MM.1S (cell line): ENCODE measurements at places on chromosomes 3 and 15.

DNA sequence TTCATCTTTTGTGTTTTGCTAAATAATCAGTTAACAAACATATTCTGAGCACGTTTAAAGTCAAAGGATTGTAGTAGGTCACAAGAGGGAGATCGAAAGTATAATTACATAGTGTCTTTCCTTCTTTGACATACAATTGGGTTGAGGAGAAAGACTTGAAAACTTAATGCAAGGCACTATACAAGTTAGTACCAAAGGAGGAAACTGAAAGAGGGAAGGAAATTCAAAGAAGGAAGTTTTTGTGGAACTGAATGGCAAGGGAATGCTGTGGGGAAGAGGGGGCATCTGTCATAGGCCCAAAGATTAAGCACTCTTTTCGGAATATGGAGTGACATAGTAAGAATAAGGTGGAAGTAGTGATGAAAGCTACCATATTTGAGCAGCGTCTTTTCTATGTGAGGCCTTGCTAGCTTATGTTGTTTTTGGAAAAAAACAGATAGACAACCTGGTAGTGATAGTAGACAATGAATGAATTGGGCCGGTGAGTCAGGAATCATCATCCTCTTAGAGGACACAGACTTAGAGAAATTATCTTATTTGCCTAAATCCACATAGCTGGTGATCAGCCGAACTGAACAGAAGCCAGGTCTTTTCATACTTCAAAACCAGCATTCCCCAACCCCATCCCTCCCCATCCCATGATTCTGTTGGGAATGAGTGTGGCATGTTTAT lies 10.2 kb downstream of the MBNL1 start:
- peak; percentile 30 for DNase-seq

GRCh38 chr3:126493739-126494138 lies 18.0 kb upstream of the ZXDC start:
- peak; percentile 91 for DNase-seq

- DNase-seq, result no peak
These were observed at the start of gene CHRD for GRCh38 chr3:184379358-184380184. CHRD (plus strand) TSS chr3:184380054; CDS start chr3:184380319, 265 bp downstream.

DNA sequence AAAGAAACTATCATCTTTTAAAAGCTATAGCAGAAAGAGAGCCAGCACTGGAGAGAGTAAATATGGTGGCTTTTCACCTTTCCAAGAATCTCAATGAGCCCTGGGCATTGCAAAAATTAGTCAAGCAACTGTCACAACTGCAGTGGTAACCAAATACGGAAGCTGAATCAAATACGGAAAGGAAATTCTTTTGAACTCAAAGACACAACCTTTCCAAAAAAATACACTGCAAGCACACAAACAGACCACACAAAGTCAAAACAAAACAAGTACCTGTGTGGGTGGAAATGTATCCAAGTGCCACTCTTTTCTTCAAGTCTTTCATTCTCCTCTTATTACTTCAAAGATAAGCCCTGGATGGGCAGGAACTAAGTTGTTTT lies 17.6 kb downstream of the VGLL4 start:
- DNase-seq, result no peak

DNA sequence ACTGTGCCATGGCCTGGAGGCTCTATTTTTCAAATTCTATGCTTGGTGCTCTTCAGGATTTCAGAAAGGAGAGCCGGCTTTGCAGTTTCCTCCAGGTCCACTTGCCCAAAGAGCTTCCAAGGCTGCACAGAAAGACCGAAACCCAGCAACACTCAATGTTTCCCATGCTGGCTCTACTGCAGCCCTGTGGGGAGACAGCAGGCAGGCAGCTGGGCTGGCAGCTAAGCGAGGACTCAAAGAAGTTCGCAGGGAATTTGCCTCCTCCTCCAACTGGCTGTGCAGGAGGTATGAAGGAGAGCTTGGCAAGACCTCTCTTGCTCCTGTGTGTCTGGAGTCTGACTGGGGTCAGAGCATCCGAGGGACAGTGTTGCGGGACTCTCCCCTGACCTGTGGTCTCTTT lies 17.4 kb upstream of the ITGA11 start:
- no peak for DNase-seq

DNA sequence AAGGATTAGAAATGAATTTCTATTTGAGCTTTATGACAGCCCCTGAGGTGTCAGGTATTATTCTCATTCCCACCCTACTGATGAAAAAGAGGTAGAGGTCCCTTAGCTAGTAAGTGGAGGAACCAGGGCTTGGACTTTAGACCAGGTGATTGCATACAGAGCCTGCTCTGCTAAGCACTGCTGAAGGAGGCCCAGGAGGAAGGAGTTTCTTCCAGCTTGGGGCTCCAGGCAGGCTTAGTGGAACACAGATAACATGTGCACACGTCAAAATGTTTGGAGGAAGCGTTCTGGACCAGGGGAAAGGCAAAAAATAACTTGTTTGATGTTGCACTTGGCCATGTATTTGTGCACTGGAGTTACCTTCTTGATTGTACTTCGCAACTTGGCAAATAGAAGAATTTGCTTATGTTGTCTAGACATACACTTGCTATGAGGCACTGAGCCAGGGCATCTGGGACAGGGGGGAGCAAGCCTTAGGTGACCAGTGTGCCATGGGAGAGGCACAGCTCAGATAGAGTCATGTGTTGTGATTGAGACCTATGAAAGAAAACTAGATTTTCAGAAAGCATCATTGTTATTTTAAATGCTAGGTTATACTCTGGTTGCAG lies 22.4 kb downstream of the IFT122 start:
- DNase-seq, result no peak

- DNase-seq, result no peak
These were observed 10.8 kb upstream of the FANCD2 start for GRCh38 chr3:10015461-10015904.

DNA sequence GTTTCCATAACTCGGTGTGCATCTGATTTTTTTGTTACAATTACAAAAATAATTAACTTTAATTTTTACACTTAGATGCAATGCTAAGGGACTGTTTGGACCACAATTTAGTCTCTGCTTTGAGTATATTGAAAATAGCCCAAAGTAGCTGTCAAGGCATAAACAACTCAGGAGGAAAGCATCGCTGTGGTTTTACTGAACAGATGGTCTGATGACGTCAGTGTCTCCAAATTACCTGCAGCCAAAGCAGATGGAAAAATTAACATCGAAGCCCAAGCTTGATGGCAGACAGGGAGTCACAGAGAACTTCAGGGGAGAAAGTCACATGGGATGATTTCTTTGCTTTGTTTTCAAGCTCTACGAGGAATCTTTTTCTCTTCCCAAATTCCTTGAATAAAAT lies 83.1 kb upstream of the PLCL2 start:
- DNase-seq, result peak; percentile 44

DNA sequence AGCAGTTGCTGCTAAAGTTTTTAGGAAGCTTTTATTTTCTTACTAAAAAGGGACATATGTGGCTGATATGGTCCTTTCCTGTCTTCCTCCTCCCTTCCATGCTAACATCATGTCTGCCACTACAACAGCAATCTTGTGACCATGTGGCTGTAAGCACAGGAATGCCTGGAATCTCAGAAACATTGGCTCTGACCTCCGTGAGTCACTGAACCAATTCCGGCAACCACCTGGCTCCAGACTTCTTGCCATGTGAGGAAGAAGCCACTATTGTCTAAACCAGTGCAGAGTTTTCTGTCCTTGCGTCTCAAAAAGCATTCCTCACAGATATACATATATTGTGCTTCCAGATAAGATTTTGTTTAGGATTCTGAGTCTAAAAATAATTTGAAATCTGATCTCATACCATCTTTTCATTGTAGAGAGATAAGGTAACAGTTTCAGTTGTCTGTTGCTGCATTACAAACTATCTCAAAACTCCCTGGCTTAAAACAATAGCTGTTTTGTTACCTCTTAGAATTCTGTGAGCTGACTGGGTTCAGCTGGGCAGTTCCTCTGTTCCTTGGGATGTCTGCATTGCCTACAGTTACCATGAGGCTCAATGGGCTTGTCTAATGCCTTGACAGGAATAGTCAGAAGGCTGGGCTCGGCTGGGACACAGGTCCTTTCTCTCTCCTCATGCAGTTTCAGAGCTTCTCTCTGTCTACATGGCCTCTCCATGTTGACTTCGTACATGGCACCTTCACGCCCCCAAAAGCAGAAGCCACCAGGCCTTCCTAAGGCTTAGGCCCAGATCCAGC lies 77.3 kb upstream of the MAGI1 start:
- no peak for DNase-seq

- DNase-seq, result no peak
These were observed 53.5 kb downstream of the CCR4 start for GRCh38 chr3:33004961-33005360.

- no peak for DNase-seq
These were observed 41.8 kb downstream of the IL5RA start for GRCh38 chr3:3068358-3068881.

GRCh38 chr3:111594205-111594604 lies 941 bp downstream of the ZBED2 start:
- DNase-seq, result no peak

DNA sequence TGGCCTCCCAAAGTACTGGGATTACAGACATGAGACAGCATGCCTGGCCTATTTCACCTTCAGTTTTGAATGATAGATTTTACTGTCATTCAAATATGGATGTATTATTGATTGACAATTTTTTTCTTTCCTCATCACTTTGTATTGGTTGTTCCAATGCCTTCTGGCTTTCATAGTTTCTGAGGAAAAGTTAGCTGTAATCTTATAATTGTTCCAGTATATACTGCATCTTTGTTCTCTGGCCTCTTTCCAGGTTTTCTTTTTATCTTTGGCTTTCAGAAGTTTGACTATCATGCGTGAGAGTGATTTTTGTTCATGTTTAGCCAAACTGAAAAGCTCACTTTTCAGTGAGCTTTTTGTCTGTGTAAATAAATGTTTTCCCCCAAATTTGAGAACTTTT lies 157.1 kb downstream of the RSRC1 start:
- DNase-seq, result no peak

- DNase-seq, result peak; percentile 42
These were observed 45.3 kb upstream of the MAP3K13 start for GRCh38 chr3:185317674-185318073.

DNA sequence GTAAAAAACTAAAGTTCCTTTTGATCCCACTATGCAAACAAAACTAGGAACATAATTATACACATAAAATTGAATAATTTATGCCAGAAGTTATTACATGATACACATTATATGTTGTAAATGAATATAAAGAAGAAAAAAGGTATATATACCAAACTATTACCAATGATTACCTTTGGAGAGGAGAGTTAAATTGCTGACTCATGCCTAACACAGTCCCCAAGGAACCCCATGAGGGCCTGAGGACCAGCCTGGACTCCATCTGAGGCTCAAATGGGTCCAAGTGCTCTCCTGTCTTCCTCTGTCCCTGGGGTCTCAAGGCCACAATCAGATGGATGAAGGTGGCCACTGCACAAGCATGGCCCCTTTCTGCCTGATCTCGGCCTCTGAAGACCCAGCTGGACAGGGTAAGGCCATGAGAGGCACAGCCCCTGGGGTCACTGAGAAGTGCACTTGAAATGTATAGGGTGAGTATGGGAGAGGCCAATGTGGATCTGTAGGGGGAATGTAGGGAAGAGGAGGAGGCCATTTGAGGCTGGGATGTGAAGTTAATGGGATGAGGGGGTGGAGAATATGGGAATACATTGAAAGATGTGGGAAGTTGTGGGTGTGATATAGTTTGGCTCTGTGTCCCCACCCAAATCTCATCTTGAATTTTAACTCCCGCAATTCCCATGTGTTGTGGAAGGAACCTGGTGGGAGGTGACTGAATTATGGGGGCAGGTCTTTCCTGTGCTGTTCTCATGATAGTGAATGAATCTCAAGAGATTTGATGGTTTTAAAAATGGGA lies 1.1 kb upstream of the IQCF1 start:
- DNase-seq, result no peak

DNA sequence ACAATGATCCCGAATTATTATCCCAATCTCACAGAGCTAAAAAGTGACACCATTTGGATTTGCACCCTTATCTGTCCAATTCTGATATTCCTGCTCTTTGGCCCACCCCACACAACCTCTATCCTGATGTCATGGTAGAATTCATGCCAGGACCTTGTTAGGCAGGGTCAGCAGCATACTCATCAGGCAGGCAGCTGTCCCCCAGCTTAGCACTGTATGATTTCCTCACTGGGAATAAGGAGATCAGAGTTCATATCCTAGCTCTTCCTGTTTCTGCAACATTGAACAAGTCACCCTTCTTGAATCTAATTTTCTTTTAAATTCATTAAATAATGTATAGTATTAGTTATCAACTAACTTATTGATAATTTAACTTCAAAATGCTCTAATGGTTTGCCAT lies 12.0 kb upstream of the C3orf80 start:
- DNase-seq, result no peak

DNA sequence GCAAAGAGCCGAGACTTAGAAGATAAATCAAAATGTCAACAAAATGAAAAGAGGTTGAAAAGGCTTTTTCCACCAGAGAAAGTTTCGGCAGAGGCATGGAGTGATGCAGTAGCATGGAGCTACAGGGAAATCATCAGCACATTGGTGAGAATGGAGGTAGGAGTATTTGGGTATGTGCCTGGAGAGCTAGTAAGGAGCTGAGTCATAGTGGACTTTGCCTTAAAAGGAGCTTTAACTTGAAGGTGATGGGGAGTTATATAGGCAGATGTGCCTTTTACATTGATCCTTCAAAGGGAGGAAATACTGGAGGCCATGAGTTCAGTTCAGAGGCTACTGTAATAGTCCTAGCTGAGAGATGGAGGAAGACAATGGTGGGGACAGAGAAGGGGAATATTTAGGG lies 44.3 kb downstream of the IL5RA start:
- no peak for DNase-seq

DNA sequence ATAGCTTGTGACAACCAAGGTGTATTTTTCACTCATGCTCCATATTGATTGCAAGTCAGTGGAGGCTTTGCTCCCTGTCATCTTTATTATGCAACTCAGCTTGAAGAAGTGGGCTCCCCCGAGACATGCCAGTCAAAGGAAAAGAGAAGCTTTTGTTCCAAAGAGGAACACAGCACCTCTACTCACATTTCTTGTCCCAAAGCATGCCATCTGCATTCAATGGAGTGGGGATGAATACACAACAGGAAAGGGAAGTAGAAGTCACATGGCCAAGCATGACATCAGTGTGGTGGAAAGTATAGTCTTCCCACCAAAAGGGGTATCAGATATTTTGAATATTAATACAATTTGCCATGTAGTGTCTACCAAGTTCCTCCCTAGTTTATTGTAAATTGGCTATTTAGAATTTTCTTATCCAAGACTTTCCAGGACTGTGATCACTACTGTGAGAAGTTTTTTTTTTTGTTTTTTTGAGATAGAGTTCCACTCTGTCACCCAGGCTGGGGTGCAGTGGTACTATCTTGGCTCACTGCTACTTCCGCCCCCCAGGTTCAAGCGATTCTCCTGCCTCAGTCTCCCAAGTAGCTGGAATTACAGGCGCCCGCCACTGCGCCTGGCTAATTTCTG lies 114.5 kb downstream of the GMPS start:
- no peak for DNase-seq

- DNase-seq, result no peak
These were observed 39.5 kb downstream of the ZNF710 start for GRCh38 chr15:90040618-90041017.

DNA sequence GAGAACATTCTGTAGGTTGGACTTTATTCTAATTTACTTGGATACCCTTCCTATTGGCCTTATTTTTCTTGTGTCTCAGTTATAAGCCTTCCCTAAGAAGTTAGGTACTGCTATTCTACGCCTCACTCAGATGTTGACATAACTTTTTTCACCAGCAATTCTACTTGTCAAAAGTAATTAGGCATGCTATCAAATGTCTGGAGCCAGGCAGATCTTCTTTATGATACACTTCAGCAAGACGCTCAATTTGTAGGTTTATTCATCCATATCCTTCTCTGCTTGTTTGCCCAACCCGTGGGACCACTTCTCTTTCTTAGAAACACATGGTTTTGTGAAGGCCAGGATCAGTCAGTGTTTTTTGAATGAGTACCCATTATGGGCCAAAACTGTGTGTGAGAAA lies 36.2 kb upstream of the COL8A1 start:
- no peak for DNase-seq
